ENCODE measurements at places on chromosomes 2 and 18.

GRCh38 chr2:66960161-66960560, 437.0 kb upstream of the ETAA1 start:
- no peak for DNase-seq

- DNase-seq, result no peak
These were observed 66.7 kb downstream of the TPGS2 start for GRCh38 chr18:36762074-36762473.

DNA sequence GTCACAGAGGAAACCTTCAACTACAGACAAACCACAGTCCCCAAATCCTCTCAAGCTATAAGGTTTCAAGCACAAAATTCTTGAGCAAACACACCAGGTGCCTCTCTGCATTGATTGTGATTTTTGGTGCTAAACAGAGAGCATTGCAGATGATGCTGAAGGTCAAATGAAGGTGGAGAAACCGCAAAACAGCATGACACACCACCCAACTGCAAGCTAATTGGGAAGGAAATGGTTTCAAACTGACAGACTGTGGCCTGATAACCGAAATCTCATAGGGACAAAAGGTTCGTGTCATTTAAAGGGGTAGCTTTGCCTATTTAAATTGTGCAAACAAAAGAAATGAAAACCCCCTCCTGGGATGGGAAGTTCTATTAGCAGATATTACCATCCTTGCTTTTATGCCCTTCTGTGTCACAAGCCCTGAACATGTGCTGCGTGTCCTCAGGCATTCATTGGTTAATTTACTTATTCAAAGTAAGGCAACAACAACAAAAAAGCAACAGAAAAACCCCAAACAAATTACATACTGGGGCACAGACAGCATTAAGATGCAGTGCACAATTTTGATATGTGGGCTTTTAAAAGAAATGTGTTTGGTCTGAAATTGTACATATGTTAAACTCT, 154.9 kb downstream of the AQP4 start:
- DNase-seq, result peak; percentile 40

GRCh38 chr2:101496279-101496678, 21.4 kb upstream of the RFX8 start:
- DNase-seq, result no peak

DNA sequence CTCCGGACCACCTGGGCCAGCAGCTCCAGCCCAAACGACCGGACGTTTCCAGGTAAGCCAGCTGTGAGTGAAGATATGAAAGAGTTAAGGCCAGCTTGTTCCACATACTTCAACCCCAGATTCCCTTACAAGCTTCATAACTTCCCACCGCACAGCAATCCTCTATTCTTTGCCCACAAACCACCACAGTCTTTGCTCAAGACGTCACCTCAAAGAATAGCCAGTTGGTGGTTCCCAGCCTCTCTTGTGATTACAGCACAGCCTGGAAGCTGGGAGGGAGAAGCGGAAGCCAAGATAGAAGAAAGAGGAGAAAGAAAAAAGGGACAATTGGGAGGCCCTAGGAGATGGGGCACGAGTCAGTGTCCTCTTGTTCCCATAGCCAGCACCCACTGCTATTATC, 70.6 kb downstream of the NRP2 start:
- no peak for DNase-seq

GRCh38 chr2:138902239-138902871, 122.2 kb upstream of the NXPH2 start:
- DNase-seq, result no peak

DNA sequence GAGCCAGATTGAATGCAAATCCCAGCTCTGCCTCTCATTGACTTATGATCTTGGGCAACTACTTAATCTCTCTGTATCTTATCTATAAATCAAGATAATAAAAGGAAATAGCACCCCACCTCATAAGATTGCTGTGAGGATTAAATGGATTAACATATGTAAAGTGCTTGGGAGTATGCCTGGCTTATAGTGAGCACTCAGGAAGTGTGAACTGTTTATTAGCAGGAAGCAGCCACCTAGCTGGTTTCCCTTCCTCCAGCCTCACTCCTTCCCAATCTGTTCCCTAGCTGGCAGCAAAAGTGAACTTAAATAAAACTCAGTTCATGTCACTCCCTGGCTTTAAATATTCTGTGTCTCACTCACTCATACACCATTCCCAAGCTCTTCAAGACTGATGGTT, 526.6 kb upstream of the PKDCC start:
- DNase-seq, result no peak

DNA sequence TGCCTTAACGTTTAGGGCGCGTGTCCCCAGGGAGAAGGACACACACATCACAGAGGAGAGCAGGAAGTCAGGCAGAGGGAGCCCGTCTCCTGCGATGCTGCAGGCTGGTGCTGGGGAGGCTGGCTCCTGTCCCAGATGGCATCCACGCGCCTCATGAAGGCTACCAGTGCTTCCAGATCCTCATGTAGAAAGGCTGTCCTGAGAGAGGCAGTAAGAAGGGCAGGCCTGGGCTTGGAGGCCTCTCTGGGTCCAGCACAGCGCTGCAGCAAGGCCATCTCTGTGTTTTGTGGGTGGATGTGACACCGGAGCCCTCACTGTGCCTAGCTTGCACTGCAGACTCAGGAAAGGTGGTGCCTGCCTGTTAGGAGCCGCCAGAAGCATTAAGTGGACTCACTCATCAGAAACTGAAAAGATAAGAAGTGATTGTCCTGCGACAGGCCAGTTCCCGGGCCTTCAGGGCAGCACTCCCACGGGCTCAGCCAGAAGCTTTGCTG, 62.7 kb downstream of the FAM168B start:
- peak; percentile 3 for DNase-seq

GRCh38 chr18:63421514-63421913, 762 bp downstream of the VPS4B start:
- DNase-seq, result no peak

DNA sequence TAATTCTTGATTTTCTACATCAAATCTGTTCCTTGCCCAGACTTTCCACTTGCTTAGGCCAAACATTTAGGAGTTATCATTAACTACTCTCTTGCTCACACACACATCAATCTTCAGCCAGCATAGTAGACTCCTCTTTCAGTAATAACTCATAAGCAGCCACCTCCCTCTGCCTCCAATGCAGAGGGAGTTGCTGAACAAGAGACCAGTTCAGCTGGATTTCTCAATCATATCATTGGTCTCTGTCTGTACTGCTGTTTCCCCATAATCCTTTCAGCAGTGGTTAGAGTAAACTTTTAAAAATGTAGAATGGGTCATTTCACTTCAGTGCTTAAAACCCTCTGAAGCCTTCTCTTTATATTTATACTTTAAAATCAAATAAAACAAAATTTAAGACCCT, 112.9 kb downstream of the SLC39A10 start:
- DNase-seq, result no peak

Measured in activated CD4-positive, alpha-beta T cell treated with anti-CD3 and anti-CD28 coated beads, Interleukin-2, amount 10 ng/mL, durations not matched to agents 7 days and 5 days (primary cell).